AG09319 (cell line): ENCODE measurements at places on chromosomes 5 and 9.

DNA sequence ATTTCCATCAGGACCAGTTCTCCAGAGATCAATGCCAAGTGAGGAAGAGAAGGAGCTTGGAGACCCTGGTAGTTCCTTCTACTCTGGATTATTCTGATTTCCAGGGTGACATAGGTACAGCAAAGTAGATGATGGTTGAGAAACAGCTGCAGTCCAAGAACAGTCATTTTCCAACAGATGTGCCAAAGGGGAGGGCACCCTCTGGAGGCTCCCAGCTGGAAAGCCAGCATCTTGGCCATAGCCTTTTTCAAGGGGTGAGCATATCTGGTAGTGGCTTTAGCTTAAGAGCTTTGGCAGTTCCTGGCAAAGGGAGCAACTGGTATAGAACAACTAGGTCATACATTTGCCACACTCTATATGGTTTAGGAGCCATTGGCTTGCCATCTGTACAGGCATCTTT is 492.7 kb downstream of the RASEF start:
- no peak for DNase-seq

DNA sequence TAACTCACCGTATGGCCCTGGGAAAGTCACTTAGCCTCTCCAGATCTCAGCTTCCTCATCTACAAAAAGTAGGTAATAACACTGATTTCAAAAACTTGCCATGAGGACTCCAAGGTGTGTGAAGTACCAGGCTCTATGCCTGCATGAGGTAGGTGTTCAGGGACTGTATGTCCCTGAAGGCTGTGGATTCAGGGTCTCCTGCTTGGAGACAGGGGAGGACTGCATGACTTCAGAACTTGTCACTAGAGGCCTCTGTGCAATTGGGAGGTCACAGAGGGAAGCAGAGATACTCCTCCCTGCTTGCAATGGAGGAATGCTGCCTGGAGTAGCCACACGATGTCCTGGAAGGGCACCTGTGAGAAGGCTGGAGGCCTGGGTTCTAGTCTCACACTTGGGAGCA is 2.2 kb downstream of the PDGFRB start:
- DNase-seq = no peak

DNA sequence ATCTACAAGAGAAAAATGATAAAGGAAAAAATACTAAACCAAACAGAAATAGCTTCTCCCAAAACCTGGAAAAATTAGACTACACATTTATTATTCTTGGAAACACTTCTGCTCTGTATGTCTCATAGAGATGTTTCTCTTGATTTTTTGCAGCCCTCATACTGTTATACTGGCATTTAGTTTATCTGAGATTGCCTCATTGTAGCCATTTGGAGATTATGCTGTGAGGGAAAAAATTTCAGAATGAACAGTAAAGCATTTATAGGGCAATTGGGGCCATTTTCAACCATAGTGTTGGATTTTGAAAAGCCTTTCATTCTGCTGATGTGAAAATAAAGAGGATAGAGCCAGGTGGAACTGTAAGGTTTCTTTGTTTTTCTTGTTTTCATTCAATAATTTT is 441.8 kb upstream of the RIOK2 start:
- no peak for DNase-seq

- DNase-seq = no peak
Measured at GRCh38 chr5:161278739-161279660, 267.5 kb downstream of the GABRB2 start.

- no peak for DNase-seq
Measured at GRCh38 chr5:2101685-2102084, 219.0 kb upstream of the IRX4 start.

GRCh38 chr5:137146402-137146890 is 352.7 kb downstream of the SPOCK1 start:
- DNase-seq = peak; percentile 89

- no peak for DNase-seq
Measured at GRCh38 chr5:123208668-123209501, 119.8 kb downstream of the PRDM6 start.

DNA sequence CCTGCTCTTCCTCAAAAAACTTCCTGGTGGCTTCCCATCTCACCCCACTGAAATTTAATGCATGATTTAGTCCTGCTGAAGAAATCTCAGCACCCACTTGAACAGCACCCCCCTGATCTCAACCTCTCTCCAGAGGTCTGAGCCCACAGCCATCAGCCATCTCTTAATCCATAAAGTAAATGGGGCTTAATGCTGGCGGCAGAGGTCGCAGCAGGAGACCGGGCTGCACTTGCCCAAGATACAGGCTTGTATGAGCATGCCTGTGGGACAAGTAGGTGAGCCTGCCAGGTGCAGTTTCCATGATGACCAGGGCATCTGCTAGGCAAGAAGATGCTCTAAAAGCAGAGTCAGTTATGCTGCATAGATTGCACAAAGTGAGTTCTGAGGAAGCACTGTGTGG is 52.4 kb upstream of the CTXN3 start:
- no peak for DNase-seq

- DNase-seq = no peak
Measured at GRCh38 chr5:163563880-163564279, 58.5 kb downstream of the MAT2B start.

GRCh38 chr5:148978370-148979082 is 84.3 kb downstream of the SH3TC2 start:
- no peak for DNase-seq

GRCh38 chr5:171221916-171222315 is 87.1 kb upstream of the TLX3 start:
- no peak for DNase-seq

DNA sequence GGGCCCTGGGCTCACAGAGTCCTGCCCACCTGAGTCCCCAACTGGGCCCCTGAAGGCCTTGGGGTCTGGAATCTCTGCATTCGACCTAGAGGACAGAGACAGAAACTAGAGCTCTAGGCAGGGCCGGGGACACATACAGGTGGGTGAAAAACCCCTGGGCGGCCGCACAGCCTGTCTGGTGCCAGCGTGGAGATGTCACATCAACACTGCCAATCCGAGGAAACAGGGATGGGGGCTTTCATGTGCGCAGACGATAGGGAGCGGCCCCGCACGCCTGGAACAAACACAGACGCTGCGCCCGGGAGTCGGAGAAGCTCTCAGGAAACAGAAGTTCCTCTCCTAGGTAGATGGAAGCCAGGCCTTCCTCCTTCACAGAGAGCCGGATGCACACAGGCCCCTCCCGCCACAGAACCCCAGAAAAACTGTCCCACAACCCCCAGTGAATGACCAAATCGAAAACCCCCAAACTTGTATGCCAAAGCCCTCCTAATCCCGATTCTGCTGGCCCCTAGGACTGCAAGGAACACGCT is 1.8 kb downstream of the GRM6 start:
- DNase-seq = no peak

DNA sequence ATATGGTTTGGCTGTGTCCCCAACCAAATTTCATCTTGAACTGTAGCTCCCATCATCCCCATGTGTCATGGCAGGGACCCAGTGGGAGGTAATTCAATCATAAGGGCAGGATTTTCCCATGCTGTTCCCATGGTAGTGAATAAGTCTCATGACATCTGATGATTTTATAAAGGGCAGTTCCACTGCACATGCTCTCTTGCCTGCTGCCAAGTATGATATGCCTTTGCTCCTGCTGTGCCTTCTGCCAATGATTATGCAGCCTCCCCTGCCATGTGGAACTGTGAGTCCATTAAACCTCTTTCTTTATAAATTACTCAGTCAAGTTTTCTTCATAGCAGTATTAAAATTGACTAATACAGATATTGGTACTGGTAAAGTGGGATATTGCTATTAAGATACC is 42.4 kb downstream of the MARCHF11 start:
- no peak for DNase-seq
